Camera-type eye (tissue), 1 donor: ENCODE measurements at places on chromosomes 4 and X. TPM values are rescaled to one million over a fixed set of nuclear protein-coding genes. Genes with fewer than 3 reads are reported as not detected.

STAG2 gene
- 162 TPM for total RNA-seq

RNF128 gene
- total RNA-seq: 0.38 TPM

EPGN gene
- 1.3 TPM for total RNA-seq

GPR119 gene
- total RNA-seq: not detected

SLC2A9 gene
- 6.4 TPM for total RNA-seq

PAGE4 gene
- total RNA-seq: not detected

TCEAL7 gene
- total RNA-seq: 71.6 TPM

CACNA1F gene
- total RNA-seq: 27.9 TPM

CXCL10 gene
- 1.4 TPM for total RNA-seq

AMOT gene
- total RNA-seq: 30.5 TPM

VCX3A gene
- total RNA-seq: not detected

GAB3 gene
- 4.3 TPM for total RNA-seq

BMPR1B gene
- 13.0 TPM for total RNA-seq

CC2D2A gene
- total RNA-seq: 82.1 TPM

AWAT2 gene
- total RNA-seq: not detected

DHRSX gene
- total RNA-seq: 24.5 TPM

MAGEC2 gene
- not detected for total RNA-seq

SCML1 gene
- 20.1 TPM for total RNA-seq

MAGEB10 gene
- total RNA-seq: not detected

PABPC4L gene
- total RNA-seq: 8.8 TPM

VCX gene
- not detected for total RNA-seq

SRPK3 gene
- 6.9 TPM for total RNA-seq

TMEM154 gene
- total RNA-seq: 1.6 TPM

ZNF630 gene
- total RNA-seq: 12.4 TPM

RBMXL3 gene
- total RNA-seq: not detected

SPANXN4 gene
- total RNA-seq: not detected

BMP3 gene
- total RNA-seq: 21.3 TPM

CXCL6 gene
- not detected for total RNA-seq

AFP gene
- not detected for total RNA-seq

OTUD6A gene
- not detected for total RNA-seq

CNOT6L gene
- total RNA-seq: 83.9 TPM

TMPRSS11B gene
- 0.44 TPM for total RNA-seq

POU4F2 gene
- 7.9 TPM for total RNA-seq
